RPMI8226 (cell line): ENCODE measurements at places on chromosomes 7 and 10.

DNA sequence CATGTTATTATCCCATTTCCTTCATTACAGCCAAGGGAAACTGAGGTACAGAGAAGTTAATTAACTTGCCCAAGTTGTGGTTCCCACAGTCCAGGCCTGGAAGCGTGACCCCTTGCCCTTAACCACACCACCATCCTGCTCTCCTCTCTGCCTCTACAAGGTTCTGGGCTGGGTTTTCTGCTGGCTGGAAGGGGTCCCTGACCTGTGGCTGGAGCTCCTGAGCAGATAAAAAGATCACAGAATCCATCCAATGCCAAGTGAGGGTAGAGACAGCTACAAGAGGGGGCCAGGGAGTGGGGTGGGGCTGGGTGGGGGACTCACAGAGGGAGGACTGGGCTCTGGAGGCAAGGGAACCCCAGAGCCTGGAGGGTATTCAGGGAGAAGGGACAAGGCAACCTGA, 9.7 kb downstream of the ASB10 start:
- no peak for DNase-seq

DNA sequence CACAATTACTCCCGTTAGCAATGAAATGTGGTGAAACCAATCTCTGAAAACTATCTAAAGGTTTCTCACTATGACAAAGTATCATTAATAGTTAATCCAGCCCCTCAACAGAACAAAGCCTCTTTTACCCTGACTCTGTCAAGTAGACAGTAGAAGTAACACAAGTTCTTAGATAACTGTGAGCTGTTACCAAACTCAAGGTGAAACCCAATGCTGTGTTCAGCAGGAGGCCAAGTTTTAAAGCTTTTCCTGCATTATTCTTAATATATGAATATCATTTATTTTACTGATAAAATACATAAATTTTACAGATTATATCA, 109.1 kb downstream of the SRPK2 start:
- no peak for DNase-seq

DNA sequence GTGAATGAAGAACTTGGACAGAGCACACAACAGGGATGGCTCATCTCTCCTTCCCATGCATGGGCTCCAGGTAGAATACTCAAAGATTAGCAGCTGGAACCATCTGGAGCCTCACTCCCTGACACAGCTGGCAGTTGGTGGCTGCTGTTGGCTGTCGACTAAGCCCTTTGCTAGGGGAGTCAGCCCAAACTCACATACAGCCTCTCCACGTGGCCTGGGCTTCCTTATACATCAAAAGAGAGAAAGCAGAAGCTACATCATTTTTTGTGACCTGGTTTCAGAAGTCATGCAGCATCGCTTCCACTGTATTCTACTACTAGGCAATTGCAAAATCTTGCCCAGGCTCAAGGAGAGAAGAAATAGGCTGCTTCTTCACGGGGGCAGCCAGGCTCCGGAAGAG, 24.4 kb downstream of the ASNS start:
- peak; percentile 56 for DNase-seq

DNA sequence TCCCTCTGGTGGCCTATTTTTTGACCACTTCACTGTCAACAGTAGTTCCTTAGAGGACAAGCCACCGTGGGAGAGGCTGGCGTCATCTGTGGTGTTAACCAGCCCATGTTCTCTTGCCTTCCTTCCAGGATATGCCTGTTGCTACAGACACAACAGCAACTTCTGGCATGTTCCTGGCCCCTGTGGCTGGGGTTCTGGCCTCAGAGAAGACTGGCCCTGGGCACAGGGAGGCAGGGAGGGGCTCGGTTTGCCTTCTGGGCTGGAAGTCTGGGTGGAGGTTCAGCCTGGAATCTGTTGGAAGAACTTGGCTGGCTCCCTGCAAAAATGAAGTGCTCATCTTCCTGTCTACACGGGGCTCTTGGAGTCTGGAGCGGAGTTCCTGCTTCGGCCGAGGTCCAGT, 25.7 kb downstream of the GOLGA7B start:
- no peak for DNase-seq

GRCh38 chr10:44396671-44397191, 11.8 kb upstream of the CXCL12 start:
- no peak for DNase-seq

DNA sequence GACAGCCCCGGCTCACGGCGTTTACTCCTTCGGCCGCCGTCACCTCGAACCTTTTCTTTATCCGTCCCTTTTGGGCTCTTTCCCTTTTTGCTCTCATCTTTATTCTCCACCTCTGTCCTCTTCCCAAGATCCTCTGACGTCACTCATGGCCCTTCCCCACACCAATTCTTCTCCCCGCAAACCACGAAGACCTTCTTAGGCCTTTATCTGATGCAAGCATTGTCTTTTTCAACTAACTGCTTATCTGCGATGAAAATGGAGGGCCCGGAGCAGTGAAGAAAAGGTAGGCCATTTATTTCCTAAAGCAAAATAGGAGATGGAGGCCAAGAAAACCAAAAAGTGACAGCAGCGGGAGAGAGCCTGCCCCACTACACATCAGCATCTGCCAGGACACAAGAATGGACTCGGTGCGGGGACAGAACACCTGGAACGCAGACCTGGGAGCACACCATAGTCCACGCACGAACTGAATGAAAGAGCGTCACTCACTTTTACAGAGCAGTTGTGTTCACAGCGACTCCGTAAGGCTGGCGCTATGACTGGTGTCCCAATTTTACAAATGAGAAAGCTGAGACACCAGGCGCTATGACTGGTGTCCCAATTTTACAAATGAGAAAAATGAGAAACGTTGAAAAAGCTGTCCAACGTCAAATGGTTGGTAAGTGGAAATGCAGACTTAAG, 45.3 kb downstream of the ZNF777 start:
- DNase-seq = no peak

DNA sequence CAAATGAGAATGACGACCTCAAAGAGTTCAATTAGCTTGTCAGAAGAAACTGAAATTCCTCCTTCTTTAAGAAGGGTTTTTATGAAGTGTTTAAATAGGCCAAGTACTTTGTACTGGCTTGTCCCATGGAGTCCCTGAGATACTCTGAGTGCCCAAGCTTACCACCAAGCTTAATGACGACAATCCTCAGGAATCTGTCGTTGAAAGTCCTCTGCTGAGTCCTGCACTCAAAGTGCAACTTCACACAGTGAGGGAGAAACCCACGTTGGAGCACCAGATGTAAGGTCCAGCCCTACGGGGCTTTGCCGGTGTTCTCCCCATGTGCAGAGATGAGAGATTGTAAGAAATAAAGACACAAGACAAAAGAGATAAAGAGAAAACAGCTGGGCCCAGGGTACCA, 42.8 kb upstream of the AKR1C2 start:
- DNase-seq = no peak
